ENCODE measurements at places on chromosomes 5 and 9.

GRCh38 chr5:134905246-134905996 is 490 bp downstream of the PCBD2 start:
- peak; percentile 63 for DNase-seq

- no peak for DNase-seq
These were observed 21.6 kb downstream of the NCS1 start for GRCh38 chr9:130193531-130194377.

GRCh38 chr5:63960646-63961045 is 1.6 kb downstream of the HTR1A start:
- no peak for DNase-seq

DNA sequence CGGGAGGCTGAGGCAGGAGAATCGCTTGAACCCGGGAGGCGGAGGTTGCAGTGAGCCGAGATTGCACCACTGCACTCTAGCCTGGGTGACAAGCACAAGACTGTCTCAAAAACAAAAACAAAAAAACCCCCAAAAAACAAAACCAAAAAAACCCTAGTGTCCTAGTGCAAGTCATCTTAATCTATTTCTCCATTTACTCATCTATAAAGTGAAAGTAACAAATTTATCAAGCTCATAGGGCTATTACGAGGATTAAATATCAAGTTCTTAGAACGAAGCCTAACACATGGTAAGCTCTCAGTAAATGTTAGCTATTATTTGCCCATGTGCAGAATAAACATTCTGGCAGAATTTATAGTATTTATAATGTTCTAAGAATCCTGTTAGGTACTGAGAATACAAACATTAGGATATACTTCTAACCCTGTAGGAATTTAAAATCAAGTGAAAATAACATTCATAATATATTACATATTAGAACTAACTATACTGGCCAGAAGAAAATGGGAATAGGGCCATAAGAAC is 45.0 kb downstream of the GOLPH3 start:
- no peak for DNase-seq

DNA sequence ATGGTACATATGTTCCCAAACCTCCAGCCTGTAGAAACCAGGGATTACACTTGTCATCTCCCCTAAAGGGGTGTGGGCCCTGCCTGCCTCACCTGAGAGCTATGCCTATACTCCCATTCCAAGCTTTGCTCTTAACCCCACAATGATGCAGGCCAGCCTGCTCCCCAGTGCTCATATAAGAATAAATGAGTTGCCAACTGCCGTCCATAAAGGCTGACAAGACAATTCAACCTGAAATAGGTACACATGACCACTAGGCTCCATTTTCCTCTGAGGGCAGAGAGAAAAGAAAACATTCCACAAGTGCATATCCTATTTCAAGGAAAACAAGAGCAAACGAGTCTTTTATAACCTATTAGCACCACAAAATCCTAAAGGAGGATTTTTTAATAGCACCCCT is 28.4 kb downstream of the SKP1 start:
- DNase-seq = no peak

- DNase-seq = no peak
These were observed 59.3 kb downstream of the TRIO start for GRCh38 chr5:14202462-14202861.

- no peak for DNase-seq
These were observed 485 bp upstream of the HABP4 start for GRCh38 chr9:96449523-96449844.

DNA sequence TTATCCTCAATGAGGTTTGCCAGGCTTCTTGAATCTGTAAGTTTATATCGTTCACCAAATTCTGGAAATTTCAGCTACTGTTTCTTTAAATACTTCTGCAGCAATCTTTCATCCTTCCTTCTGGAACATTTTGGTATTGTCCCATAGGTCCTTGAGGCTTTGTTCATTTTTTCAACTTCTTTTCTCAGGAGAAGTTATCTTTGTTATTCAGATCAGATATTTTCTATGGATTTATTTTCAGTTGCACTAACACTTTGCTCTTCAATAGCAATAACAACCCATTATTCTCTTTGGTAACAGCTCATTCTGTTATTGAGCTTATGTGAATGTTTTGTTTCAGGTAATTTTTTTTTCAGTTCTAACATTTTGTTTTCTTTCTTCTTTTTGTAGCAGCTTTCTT is 13.5 kb downstream of the SNX2 start:
- no peak for DNase-seq

DNA sequence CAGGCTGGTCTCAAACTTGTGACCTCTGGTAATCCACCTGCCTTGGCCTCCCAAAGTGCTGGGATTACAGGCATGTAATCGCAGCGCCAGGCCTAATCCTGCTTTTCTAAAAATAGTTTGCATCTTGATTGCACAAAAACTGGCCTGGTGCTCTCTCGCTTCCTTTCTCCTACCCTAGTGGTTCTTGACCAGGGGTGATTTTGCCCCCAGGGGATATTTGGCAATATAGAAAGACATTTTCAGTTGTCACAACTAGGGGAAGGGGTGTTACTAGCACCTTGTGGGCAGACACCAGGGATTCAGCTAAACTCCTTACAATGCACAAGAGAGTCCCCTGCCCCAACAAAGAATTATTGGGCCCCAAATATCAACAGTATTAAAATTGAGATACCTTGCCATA is 139.8 kb downstream of the DROSHA start:
- DNase-seq = no peak

GRCh38 chr9:92728831-92729734 is 35.5 kb downstream of the BICD2 start:
- no peak for DNase-seq

- DNase-seq = no peak
These were observed 1379.3 kb upstream of the ACO1 start for GRCh38 chr9:31005086-31005665.

DNA sequence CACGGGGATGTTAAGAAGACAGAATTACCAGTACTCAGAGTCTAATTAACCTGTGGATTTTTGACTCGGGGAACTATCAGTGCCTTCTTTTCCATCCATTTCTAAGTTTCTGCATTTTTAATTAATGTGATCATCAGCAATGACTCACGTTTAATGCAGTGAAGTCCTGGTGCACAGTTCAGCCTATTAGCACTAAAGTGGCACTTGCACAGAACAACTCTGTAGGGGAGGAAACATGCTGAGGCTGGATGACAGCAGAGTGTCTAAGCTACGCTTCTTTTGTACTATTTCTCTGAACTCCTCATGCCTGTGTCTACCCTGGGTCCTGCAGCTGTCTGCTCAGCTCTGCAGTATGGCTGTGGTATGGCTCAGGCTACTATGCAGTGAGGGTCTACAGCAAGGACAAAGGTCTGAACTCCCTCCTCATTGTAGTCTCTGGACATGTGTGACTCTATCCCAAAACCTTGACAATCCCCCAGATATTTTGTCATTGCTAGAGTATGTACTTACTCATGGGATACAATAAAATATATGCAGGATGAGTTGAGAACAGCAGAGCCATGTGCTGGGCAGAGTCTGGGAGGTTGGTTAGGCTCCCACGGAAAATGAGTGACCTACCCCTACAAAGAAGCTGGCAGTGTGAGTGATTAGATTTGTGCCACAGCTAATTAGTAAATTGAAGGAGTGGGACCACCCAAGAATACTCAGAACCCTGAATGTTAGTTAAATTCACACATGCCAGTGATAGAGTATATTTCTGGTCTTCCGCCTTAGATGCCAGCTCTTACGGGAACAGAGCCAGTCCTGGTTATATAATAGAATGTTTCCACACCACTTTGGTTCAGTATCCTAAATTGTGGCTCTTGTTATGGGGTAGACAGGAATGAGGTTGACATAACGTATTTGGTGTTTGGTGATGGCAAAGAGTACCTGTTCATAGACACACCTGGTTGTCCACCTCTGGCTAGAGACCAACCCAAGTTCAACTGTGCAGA is 148.0 kb downstream of the GHR start:
- DNase-seq = no peak

GRCh38 chr5:149407323-149408251 is 28.5 kb upstream of the IL17B start:
- no peak for DNase-seq

DNA sequence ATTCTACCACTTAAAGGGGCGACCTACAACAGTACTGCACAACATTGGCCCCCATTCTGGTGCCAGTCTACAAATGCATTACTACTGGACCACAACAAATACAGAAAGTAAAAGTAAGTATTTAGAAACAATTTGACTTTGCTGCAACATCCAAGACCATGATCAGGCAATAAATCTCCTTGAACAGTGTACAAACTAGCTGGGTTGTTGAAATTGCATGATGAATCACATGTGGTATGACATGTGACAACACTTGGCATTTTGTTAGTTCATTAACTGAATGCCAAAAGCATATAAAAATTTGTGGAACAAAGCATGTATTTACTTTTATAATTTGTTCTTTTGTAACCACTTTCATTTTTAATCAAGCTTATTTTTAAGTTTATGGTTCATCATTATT is 270.5 kb downstream of the NFIB start:
- DNase-seq = no peak

DNA sequence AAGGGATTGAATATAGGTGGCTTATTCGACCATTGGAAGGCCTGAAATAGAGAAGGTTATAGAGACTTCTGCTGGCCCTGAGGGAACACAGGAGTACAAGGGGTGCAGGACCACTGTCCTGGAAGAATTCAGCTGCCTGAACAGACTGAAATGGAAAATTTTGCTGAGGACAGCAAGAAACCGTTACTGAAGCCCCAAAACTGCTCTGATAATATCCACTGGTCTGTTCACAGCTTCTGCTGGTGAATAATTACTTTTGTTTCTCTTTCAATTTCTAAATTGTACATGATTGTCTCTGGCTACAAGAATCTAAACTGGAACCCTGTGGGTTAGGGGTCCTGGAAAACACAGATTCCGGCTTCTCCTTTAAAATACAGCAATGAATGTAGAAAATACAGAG is 218.5 kb upstream of the CDH12 start:
- no peak for DNase-seq

GRCh38 chr9:93084471-93084881 is 11.5 kb upstream of the CARD19 start:
- DNase-seq = no peak

DNA sequence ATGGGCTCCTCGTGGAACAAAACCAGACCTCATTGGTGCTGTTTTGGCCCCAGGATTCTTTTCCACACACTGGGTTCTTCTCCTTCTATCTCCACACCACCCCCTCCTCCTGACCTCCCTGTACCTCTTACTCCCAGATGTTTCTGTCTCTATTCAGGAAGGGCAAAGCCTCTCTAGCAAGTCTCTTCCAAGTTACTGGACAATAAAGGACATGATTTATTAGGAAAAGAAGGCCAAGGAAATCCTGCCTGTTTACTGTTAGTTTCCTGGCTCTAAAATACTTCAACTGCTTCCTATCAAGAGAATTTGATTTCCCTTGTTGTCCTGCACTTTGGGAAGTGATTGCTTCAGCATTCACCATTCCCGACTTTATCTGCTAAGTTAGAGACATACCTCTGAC is 262.0 kb downstream of the SAXO1 start:
- DNase-seq = no peak

DNA sequence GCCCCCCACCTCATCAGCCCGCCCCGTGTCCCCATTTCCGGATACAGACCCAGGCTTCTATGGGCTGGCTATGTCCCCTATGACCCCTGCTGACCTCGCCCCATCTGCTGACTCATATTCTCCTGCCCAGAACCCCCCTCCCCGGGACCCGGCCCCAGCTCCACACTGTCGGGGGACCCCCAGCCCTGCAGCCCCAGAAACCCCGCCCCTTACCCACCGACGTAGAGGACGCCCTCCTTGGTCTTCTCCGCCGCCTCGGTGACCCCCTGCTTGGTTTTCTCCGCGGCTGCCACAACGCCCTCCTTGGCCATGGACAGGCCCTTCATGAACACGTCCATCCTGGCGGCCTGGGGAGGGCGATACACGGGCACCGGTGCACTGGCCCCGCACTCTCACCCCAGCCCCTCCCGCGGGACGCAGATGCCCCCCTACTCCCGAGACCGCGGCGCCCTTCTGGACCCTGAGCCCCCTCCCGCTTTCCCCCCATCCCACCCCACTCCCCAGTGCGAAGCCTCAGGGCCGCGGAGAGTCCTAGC is 949 bp downstream of the SNCB start:
- no peak for DNase-seq

GRCh38 chr9:93064392-93065134 is 6.1 kb downstream of the SUSD3 start:
- no peak for DNase-seq

DNA sequence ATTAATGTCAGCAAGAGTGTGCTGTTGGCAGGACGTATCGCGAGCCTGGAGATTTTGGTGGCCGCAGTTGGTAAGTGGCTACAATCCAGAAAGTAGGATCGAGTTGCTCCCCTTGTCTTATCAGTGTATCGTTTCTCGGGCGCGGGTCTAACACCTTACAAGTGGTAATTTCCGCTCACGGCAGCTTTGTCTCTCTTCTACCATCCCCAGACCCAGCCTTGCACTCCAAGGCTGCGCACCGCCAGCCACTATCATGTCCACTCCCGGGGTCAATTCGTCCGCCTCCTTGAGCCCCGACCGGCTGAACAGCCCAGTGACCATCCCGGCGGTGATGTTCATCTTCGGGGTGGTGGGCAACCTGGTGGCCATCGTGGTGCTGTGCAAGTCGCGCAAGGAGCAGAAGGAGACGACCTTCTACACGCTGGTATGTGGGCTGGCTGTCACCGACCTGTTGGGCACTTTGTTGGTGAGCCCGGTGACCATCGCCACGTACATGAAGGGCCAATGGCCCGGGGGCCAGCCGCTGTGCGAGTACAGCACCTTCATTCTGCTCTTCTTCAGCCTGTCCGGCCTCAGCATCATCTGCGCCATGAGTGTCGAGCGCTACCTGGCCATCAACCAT is 1.1 kb downstream of the PTGER4 start:
- DNase-seq = no peak

DNA sequence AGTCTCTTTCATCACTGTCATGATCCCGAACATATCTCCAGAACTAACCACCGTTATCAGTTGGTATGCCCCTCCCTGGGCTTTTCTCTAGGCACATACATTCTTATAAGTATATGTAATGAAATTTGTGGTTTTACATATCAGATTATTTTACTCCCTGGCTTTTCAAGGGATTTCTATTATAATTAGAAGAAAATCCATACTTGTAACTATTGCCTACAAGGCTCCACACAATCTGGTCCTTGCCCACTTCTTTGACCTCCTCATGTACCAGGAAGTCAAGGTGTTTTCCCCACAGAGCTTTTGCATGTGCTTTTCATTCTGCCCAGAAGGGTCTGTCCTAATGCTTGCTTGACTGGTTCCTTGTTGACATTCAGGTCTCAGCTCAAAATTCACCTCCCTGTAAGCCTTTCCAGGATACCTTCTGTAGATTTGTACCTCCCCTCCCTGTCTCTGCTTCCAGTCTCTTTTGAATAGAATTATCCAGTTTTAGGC is 33.6 kb upstream of the HSD17B4 start:
- DNase-seq = no peak

DNA sequence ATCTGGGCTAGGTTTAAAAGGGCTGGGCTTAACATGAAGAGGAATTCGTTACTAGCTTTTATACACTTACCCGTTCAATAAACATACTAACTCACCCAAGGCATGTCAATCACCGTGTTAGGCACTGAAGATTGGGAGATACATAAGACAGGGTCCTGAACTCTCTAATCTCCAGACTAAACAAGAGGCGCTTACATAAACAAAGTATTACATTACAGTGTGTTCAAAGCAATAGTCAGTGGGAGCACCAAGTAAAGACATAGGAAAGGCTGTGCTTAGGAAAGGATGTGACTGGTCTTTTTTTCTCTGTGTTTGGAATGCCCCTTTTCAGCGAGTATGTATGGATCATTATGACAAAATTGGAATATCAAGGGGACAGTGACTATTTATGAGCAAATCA is 203.6 kb upstream of the ADRA1B start:
- DNase-seq = no peak

Data from GOT3 (cell line).